ENCODE measurements at places on chromosomes 12 and 14.

GRCh38 chr12:116613256-116613655 lies 54.1 kb downstream of the MAP1LC3B2 start:
- DNase-seq = no peak

DNA sequence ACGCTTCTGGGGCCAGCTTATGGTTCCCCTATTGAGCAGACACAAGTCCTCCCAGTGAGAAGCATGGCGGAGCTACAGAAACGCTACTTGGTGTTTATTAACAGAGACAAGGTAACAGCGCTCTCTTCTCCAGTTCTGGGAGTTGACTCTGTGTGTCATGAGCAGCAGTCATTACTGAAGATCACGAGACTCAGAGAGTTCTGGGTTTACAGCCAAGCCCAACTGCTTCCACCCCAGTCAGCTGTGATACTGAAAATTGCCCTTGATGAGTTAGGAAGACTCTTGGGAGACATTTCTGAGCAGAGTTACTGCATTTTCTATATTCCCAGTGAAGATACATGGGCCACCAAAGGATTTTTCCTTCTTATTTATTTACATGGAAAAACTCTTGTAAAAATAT lies 48.6 kb downstream of the CFAP251 start:
- no peak for DNase-seq

DNA sequence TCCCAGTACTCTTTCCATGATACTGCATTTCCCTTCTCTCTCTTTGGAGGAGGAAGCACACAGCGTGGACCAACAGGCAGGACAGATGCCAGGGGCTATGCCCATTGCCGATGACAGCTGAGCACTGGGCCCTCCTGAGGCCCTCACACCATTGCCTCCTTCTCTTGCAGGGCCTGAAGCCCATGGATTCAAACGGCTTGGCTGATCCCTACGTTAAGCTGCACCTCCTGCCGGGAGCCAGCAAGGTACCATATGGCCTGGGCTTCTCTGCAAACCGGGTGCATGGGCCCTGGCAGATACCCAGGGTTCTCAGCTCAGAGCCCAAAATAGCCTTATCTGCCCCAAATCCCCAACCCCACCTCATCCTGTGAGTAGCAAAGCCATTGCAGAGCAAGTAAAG lies 25.2 kb upstream of the OAS1 start:
- DNase-seq = no peak

DNA sequence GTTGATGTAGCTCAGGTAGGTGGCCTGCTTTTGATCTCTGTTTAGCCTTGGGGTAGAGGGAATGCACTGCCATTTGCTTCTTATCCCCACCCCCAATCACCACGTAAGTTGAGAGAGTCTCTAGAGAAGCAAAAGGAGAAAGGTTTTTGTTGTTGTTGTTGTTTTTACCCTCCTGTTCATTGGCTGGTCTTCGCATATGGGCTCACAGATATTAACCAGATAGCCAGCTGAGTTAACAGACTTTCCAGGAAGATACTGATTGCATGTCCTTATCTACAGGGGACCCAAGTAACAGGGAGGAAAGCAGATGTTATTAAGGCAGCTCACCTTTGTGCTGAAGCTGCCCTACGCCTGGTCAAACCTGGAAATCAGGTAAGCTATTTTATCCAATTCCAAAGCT lies 2.9 kb downstream of the PA2G4 start:
- DNase-seq = no peak

DNA sequence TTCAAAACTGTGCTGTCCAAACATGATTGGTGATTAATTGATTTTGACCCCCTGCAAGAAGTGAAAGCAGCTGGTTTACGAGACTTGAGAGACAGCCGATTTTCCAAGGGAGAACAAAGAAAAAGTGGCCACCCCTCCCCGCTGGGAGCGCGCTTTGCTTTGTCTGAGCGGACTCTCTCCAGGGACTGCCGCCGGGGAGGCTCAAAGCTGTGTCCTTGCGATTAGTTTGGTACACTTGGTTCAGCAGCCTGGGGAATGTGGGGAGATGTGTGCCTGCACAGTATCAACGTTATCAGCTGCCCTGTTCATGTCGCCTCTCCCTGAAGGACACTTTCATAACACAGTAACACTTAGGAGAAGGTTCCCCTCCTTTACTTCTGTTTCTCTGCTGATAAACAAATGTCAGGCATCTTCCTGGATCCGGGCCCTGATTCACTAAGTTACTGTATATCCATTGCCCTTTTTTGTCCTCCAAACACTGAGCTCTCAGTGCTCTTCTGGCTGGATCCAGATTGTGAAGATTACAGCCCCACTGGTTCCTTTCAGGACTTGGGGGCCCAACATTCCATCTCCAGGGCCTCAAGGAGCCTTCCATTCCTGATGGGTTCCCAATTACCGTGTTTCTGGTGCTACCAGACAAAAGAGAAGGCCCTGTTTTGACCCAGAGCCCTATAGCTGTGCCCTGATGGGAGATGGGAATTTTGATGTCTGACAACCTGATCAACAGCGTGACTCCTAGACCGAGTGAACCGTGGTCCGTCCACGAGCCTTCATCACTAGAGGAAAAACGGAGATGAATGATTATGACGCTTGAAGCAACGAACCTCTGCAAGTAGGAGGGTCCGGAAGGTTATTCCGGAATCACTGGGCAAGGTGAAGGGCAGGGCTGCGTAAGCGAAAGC lies 31.7 kb upstream of the TUBA1C start:
- no peak for DNase-seq

DNA sequence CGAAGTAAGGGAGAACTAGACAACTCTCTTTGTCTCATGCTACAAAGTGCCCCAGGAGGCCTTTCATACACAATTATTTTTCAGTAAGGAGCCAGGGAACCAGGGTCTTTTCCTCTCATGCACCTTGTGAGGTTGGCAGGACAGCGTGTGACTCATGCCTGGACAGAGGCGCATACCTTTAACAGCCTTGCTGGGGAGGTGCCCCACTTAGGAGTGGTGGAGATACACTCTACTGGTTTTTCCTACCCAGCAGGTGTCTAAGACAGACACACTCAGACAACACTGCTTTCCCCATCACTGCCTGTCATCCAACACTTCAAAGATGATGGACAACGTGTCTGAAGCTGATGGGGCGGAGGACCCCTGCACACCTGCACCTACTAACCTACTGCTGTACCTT lies 49.1 kb downstream of the B4GALNT3 start:
- no peak for DNase-seq

All from stimulated activated CD8-positive, alpha-beta memory T cell treated with anti-CD3 and anti-CD28 coated beads, Interleukin-7, amount 100 ng/mL, for 1 hour (primary cell).